ENCODE measurements at places on chromosomes 1 and 21. TPM values are rescaled to one million over a fixed set of nuclear protein-coding genes. Genes with fewer than 3 reads are reported as not detected.

DNA sequence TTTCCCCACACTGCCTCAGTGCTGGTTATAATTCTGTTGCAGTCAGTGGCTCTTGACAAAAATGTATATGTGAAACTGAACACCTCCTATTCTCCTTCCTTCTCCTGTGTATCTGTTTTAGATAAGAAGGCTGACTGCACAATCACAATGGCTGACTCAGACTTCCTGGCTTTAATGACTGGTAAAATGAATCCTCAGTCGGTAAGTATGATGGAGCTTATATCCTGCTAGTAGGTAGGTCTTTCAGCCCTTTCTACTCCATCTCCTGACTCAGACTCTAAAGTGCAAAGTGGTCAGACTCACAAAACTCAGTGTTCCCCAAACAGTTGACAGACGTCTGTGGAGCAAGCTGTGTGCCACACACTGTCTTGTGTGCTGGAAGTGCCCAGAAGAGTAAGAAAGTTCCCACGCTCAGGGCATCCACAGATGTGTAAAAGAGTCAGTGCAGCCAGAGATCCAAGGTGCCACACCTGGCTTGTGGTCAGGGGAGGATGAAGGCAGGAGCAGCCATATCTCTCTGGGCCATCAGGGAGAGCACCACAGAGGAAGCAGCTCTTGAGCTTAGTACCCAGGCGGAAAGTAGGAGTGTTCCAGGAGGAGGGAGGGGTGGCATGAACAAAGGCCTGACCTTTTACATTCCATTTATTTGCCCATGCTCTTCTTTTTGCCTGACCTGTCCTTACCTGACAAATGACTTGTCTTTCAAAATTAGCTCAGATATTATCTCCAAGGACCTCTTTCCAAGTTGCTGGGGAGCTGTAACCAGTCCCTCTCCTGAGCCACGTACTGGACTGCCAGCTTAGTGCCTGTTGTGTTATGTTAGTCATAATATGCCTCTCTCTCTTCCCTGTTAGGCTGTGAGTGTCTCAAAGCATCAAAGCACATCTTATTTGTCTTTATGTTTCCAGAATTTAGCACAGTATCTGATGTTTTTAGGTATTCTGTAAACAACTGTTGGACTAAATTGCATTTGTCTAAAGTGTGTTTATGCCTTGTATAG is 14.0 kb upstream of the PODN start:
- H3K27me3 ChIP-seq = no peaks in the 10 kb centered on the region
- no peak for DNase-seq
- peaks cover 14% of the 10 kb centered on the region for H3K4me1 ChIP-seq

The S100A1 gene
- total RNA-seq = not detected

DNA sequence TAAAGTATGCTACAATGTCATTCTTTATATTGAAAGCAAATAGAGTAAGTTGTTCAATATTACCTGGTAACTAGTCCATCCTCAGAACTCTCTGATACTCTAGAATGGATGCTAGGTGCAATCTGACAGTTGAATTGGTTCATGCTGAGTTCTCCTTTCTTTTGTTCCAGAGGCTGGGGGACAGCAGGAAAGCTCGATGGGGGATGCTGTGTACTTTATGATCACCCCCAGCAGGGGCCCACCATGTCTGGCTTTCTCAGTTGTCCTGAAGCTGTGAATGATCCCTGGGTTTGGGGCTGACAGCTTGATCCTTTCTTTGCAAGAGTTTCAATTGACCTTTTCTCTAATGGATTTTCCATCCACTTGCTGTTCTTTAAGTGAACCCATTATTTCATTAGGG is 22.5 kb downstream of the FMN2 start:
- peaks cover 3% of the 10 kb centered on the region for H3K27me3 ChIP-seq
- no peak overlapping the region for H3K27ac ChIP-seq
- no peaks in the 10 kb centered on the region for H3K4me1 ChIP-seq
- DNase-seq = no peak
- no peak overlapping the region for H3K4me3 ChIP-seq
- H3K36me3 ChIP-seq = no peaks in the 10 kb centered on the region

- no peaks in the 10 kb centered on the region for H3K36me3 ChIP-seq
- no peak overlapping the region for H3K4me3 ChIP-seq
- no peaks in the 10 kb centered on the region for H3K27me3 ChIP-seq
- DNase-seq = peak; percentile 21
- H3K27ac ChIP-seq = no peak overlapping the region
These were observed 20.6 kb downstream of the MTHFR start for GRCh38 chr1:11784993-11785769.

- no peaks in the 10 kb centered on the region for H3K36me3 ChIP-seq
- H3K4me1 ChIP-seq = peaks cover 15% of the 10 kb centered on the region
- DNase-seq = no peak
- H3K27ac ChIP-seq = no peak overlapping the region
- H3K4me3 ChIP-seq = no peak overlapping the region
These were observed 1.7 kb downstream of the EPHX4 start for GRCh38 chr1:92031281-92032110.

The C1orf185 gene
- total RNA-seq = not detected

The KCNE2 gene
- not detected for total RNA-seq

The SAMD11 gene
- total RNA-seq = not detected

DNA sequence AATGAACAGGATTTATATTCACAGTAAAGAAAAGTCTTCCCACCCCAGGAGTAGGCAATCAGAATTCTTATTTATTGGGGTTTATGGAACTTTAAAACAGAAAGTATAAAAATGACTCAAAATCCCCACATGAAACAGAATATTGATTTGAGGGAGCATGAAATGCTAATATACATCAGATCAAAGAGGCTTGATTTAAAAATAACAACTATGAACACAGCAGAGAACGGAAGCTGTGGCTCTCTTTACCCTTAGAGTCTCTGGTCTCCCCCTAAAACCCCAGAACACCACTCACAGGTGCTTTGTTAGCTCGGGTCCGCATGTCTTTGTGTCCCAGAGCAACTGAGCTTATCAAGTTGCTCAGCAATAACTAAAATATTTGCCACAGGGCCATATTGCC is 31.2 kb upstream of the FASLG start:
- no peak overlapping the region for H3K27ac ChIP-seq
- no peak for DNase-seq
- H3K27me3 ChIP-seq = peaks cover 5% of the 10 kb centered on the region
- H3K4me3 ChIP-seq = no peak overlapping the region
- peaks cover 43% of the 10 kb centered on the region for H3K4me1 ChIP-seq

- H3K4me1 ChIP-seq = no peaks in the 10 kb centered on the region
- H3K27me3 ChIP-seq = peaks cover 8% of the 10 kb centered on the region
- H3K27ac ChIP-seq = no peak overlapping the region
- no peaks in the 10 kb centered on the region for H3K36me3 ChIP-seq
- DNase-seq = no peak
These were observed 18.4 kb upstream of the SIPA1L2 start for GRCh38 chr1:232648316-232648715.
